ENCODE measurements at places on chromosomes 5 and 9.

DNA sequence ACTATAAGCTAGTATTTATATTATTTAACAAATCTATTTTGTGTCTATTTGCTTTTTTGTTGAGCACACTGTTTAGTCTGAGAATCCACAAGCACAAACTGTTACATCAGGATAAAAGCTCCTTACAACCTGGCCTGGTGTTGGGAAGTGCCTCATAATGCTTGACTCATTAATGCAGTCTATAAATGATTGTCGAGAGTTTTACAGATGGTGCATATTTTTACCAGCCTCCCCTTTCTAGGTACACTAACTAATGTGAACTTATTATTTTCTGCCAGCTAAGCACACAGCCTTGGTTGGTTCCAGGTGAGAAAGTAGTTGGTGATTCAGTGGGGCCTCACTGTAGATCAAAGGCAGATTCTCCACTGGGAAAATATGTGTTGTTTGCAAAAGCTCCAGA lies 151.0 kb upstream of the ADAMTS16 start:
- DNase-seq = no peak

DNA sequence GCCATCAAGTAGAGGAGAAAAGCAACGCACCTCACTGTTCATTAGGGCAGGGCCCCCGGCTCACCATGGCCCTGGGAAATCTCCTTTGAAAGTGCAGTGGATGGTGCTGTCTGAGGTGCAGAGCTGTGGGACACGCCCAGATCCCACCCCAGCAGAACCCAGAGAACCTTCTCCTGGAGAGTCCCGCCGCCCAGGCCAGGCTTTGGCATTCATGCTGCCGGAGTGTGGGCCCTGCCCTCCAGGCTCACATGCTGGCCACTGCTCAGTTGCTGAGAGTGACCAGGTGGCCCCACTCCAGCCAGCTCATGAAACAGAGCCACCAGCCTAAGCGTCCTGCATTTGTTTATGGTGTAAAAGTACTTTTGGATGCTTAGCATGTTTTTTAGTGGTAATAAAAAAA lies 23.8 kb upstream of the LRRC14B start:
- DNase-seq = no peak

DNA sequence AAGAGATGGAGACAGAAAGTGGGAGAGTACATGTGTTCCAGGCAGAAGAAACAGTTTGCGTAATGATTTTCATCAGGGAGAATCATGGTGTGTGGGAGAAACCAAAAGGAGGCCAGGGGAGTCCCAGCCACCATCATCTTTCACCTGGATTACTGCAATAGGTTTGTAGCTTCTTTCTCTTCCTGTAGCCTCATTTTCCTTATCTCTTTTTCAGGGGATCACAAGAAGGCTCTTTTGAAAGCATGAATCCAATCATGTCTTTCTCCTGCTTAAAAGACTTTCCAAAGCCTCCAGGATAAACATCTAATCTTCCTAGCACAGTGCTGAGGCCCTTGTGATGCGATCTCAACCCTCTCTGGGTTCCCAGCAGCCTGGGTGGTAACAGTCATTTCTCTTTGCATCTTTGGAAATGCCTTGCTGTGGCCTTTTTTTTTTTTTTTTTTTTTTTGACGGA lies 10.3 kb upstream of the GPBP1 start:
- DNase-seq = no peak

DNA sequence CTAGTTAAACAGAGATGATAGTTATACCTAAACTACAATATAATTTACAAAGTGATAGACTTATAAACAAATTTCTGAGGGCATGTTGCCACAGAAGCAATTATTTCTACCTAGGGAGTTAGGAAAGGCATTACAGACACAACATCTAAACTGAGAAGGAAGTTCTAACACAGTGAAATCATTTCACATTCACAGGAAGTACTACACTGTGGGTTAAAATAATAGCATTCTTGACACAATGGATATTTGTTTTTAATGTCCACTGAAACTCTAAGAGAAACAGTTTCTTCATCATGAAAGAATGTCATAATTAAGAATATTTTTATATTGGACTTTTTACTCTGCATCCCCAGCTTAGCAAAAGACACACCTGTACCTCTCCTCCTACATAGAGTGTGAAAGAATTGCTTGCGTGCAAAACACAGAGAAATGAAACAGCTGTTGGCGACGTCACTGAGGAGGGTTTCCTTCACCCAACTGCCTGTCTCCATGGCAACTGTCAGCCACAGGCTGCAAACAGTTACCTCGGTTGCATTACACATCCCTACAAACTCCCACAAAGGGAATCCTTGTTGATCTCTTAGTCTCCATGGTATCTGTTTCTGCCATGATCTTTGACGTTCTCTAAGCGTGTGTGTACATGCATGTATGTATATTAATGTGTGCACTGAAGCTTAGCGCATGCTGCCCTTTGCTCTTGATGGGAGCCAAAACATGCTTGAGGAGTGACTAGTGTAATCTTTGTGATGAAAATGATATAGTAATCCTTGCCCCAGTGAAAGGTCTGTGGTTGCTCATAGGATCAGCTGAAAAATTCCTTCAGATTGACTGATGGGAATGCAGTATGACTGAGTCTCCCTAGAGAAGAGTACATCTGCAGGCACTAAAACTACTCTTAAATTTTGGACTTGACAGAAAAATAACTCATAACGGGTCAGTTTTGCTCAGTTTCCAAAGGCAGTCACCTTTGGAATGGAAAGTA lies 168.5 kb downstream of the ACTL7B start:
- DNase-seq = no peak

- no peak for DNase-seq
Measured at GRCh38 chr9:72465593-72465984, 55.8 kb upstream of the TMC1 start.

GRCh38 chr9:106962615-106963363 lies 99.8 kb downstream of the ZNF462 start:
- no peak for DNase-seq

- DNase-seq = no peak
Measured at GRCh38 chr5:143432658-143433239, 29.3 kb upstream of the NR3C1 start.

- DNase-seq = peak; percentile 33
Measured at GRCh38 chr5:146447734-146448380, 724 bp downstream of the TCERG1 start.

- DNase-seq = no peak
Measured at GRCh38 chr9:120383611-120383998, 196.4 kb downstream of the CDK5RAP2 start.

DNA sequence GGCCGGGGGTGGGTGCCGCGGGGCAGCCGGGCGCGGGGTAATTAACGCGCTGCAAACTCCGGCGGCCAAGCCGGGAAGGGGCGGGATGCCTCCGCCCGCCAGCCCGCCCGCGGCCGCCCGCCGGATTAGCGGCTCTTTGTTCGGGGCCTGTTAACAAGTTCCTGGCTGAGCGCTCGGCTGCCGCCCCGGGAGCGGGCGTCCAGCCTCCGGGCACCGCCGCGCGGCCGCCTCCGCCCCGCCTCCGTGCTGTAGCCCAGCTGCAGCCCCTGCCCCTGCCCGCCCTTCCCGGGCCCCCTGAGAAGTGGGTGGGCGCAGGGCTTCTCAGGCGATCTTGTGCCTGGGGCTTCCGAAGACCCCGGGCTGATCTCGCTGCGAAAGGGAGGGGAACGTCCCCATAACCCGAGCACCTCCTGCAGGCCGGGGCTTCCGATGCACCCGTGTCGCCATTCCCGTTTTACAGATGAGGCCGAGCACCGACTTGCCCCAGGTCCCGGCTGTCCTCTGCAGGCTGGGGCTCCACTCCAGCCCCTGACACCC lies 7.5 kb downstream of the UNC5A start:
- DNase-seq = peak; percentile 15

DNA sequence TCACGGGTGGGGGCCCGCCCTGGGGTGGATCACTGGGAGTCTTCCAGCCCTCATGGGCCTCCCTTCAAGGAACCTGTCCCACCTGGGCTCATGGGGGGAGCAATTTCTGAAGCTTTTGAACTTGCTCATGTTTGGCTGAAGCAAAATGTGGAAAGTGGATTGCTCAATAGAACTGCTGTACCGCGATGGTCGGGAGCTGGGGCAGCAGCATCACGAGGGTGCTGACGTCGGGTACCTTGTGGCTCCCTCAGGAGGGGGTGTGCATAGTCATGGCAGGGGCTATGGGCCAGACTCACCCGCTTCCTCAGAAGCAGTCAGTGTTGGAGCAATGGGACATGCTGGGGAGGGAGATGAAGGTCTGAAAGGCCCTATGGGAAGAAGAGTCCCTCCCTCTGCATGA lies 57.9 kb downstream of the PRRT1B start:
- DNase-seq = no peak

- DNase-seq = no peak
Measured at GRCh38 chr9:99357575-99357974, 135.5 kb downstream of the SEC61B start.

DNA sequence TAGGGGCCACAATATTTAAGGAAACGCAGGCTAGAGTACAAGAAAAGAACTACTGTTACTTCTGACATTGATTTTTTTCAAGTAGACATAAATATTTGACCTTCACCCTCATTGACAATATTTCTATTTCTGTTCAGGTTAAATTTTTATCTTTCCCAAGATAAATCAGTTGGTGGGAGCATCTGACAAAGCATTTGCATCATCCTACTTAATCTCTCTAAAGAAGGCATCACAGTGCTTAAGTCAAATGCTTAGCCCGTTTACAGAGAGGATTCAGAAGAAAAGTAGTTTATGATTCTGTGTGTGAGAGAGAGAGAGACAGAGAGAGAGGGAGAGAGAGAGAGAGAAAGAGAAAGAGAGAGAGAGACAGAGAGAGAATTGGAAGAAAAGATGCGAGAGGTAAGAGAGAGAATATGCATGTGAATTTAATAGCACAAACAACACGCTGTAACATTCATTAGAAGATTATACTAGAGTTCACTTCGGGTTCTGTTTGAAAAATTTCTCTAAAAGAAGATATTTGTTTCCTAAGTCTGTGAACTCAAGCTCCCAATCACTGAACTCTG lies 1093.3 kb upstream of the CDH6 start:
- DNase-seq = no peak

- DNase-seq = no peak
Measured at GRCh38 chr9:133477992-133478850, 678 bp downstream of the SLC2A6 start.

DNA sequence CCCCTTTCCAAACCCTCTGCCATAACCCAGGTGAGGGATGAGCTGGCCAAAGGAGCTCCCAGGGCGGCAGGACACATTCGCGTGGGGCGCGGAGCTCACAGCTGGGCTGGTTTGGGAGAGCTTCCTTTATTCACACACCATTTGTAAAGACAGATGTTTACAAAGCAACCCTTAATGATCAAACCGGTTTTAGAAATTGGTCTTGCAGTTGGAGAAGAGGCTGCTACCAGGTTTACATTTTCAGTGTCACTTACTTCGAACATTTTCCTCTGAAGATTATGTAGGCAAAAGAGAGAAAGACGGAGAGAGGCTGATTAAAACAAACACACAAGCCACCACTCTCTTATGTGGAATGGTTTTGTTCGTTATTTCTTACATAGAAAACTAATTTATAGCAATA lies 648.7 kb downstream of the IRX1 start:
- DNase-seq = no peak

- peak; percentile 86 for DNase-seq
Measured at GRCh38 chr9:129885670-129886106, 50.4 kb downstream of the USP20 start.

DNA sequence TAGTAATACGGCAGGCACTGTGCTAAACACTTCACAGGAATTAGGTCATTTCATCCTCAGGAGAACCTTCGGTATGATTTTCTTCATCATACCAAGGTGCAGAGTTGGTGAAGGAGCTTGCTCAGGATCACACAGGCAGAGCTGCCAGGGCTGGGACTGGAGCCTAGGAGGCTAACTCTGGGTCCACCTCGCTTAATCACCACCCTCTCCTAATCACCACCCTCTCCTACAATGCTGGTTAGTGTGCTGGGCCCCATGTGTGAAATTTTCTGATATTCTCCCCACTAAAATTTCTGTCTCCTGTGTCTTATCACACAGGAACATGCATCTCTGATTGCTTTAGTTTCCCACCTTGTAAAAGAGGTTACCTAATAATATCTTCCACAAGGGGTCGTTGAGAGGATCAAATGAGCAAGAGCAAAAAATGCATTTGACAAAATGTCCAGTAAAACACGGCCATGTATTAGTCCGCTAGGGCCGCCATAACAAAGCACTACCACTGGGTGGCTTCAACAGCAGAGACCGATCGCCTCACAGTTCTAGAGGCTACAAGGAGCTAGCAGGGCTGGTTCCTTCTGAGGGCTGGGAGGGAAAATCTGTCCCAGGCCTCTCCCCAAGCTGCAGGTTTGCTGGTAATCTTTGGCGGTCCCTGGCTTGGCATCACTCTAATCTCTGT lies 128.2 kb upstream of the NFIB start:
- DNase-seq = no peak

- no peak for DNase-seq
Measured at GRCh38 chr5:136246632-136247031, 53.7 kb upstream of the SMIM32 start.

GRCh38 chr5:134026521-134027287 lies 21.9 kb upstream of the VDAC1 start:
- DNase-seq = no peak

GRCh38 chr5:1737790-1738405 lies 61.7 kb downstream of the MRPL36 start:
- no peak for DNase-seq

GRCh38 chr5:146867996-146868708 lies 10.4 kb downstream of the PPP2R2B start:
- DNase-seq = no peak

GRCh38 chr9:111094958-111095357 lies 56.7 kb upstream of the LPAR1 start:
- DNase-seq = no peak

- DNase-seq = no peak
Measured at GRCh38 chr5:138875552-138875875, 379 bp upstream of the LRRTM2 start.

DNA sequence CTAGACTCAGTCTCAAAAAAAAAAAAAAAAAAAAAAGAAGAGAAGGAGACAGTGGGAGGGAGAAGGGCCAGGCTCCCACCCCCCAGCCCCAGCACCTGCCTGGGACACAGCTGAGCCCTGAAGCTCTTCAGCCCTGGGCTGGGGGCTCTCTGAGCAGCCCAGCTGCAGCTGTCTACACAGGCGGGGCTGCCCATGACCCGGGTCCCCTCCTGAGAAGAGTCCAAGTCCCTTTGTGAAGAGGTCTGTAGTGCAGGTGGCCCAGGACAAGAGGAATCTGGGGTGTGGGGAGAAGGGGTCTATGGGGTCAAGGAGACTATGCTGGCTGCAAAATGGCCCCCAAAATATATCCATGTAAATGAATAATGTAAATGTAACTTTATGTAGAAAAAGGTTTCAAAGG lies 6.7 kb upstream of the LCN2 start:
- DNase-seq = no peak

DNA sequence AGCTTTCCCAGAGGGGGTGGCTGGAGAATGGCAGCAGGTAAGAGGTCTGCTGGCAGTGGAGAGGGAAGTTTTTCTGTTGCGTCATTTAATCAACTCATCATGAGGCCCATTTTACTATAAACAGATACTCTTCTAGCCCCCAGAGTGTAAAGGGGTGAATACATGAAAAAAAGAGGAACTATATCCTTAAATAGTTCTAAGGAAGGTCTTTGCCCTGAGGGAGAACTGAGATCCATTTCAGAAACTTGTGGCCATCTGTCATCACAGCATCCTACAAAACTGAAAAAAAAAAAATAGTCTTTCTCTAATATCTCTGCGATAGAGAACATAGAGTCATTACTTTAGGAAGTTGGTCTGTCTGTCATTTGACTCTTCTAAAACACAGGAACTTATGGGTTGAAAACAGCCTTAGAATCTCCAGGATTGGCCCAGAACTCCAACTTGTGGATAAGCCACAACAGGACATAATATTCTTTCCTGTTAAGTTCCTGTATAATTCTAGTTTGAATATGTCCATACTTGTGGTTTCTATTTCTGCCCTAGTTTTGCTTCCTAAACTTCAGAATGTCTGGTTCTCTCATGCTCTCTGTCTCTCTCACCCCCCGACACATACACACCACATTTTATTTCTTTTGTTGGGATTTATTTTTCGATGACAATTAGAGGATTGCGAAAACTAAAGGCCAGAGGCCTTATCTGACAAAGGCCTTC lies 238.5 kb upstream of the PIK3R1 start:
- no peak for DNase-seq
